ENCODE measurements at places on chromosomes 1 and 21. TPM values are rescaled to one million over a fixed set of nuclear protein-coding genes. Genes with fewer than 3 reads are reported as not detected.

GRCh38 chr1:15680561-15681348 is 3.4 kb upstream of the PLEKHM2 start:
- no peak for DNase-seq

DNA sequence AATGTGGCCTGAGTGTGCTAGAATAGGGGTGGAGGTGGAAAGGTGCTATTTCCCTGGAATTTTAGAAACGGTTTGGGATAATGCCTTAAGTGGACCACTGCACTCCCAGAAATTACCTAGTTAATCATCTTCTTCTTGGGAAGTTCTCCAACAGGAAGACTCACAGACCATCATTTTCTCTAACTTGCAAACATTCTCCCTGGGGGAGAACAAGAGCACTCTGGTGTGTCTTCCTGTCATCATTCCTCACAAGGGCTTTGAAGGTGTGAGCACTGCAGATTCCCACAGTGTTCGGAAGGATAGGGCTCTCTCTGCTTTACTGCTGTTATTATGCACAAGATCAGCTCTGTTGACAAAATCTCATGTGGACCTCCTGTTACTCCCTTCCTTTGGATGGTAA is 54.9 kb upstream of the TSPAN2 start:
- no peak for DNase-seq

DNA sequence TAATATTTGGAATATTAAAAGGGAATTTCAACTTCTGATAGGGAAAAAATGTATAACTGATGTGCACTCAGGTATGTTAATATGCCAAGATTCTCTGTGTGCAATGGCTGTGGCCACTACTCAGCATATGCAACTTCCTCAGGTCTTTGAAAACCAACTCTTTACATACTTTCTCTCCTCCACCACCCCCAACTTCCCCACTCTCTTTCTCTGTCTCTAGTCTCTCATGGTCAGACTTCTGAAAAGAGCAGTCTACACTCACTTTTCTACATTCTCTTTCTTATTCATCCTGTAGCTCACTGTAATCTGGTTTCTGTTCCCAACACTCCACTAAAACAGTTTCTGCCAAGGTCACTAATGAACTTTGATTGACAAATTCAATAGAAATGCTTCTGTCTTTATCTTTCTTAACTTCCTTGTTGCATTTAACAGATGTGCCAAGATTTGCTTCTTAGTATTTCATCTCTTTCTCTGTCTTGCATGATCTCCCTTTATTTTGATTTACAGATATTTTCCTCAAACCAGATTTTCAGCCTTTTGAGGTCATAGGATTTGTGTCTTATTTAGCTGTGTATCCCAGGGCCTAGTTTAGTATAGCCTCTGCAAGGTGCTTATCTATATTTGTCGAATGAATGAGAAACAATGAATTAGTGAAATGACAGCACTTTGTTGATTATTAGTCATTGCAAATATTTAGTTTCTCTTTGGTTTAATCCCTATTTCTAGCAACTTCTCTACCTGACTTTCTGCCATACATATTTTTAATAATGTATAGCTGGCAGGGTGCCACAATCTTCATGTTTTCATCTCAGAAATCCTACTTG is 168.9 kb downstream of the LMO4 start:
- DNase-seq, result no peak

TDRD5 gene
- not detected for total RNA-seq

LCE1A gene
- total RNA-seq, result not detected

ITPKB gene
- total RNA-seq, result 21.1 TPM

TP73 gene
- 0.26 TPM for total RNA-seq

RCSD1 gene
- total RNA-seq, result 4.7 TPM

BCL2L15 gene
- total RNA-seq, result 13.5 TPM

PRR9 gene
- total RNA-seq, result not detected

DNA sequence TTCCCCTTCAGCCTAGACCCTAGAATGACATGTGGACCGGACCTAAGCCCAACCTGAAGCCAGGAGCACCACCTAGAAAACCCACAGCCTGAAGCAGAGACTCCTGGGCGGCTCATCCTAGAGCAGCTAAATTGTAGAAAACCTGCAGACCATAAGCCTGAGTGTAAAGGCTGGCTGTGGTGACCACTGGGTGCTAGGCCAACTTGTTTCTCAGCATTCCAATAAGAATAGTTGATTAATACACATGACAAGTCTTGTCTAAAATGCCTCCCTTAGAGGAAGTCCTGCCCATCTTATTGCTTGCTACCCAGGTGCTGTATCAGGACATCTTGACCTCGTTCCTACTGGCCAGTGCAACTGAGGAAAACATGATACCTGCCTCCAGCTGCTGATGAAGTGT is 23.3 kb upstream of the CASQ2 start:
- no peak for DNase-seq

GRCh38 chr1:61053226-61053711 is 29.1 kb upstream of the NFIA start:
- DNase-seq, result no peak

- no peak for DNase-seq
Observed at GRCh38 chr1:112320058-112320457, 76.0 kb upstream of the CTTNBP2NL start.

DNA sequence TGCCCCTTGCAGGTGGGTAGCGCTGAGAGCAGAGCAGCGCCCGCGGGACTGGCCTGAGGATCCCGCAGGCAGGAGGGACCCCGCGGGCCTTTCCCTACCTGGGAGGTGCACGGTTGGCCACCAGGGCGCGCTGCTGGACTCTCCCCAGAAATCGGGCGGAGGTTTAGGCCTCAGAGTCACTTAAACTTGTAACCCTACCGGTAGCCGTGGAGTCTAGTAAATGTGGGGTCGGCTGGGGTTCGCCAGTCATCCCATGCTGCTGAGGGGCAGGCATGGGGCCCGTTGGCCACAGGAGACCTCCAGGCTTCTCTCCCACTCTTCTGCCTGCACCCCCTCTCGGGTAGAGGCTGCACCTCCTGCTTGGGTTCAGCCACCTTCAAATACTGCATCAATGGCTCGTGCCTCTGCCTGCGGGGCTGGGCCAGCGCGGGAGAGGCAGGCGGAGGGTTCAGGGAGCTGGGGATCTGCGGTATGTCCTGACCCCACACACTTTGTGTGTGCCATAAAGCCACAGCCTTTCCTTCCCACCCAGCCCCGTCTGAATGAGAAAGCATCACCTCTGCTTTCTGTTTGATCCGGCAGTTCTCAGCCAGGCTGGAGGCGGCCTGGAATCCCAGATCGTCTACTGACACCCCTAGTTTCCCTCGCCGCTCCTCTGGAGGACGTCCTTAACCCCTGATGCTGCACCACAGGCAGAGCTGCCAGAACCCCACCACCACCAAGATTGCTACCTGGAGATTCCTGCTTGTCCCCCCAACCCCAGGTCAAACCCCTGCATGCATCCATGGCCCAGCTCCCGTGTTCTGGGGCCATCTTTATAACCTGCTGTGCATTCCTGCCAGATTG is 12.3 kb upstream of the GSTM4 start:
- peak; percentile 81 for DNase-seq

DNA sequence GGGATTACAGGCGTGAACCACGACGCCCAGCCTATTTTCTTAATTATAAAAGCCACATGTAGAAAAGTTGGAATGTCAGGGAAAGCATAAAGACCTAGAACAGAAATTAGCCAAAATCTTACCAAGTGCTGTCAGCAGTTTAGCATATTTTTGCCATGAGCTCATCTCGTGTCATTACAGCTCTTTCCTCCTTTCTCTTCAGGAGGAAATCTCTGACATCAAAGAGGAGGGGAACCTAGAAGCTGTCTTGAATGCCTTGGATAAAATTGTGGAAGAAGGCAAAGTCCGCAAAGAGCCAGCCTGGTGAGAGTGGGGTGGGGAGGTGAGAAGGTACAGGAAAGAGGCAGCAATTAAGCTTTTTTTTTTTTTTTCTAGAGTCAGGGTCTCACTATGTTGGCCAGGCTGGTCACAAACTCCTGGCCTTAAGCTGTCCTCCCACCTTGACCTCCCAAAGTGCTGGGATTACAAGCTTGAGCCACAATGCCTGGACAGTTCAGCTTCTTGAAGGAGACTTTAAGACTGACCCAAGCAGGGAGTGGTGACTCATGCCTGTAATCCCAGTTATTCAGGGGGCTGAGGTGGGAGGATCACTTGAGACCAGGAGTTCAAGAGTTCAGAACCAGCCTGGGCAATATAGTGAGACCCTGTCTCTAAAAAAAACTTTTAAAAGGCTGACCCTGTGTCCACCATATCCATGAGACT is 8.4 kb upstream of the BGLAP start:
- no peak for DNase-seq

DNA sequence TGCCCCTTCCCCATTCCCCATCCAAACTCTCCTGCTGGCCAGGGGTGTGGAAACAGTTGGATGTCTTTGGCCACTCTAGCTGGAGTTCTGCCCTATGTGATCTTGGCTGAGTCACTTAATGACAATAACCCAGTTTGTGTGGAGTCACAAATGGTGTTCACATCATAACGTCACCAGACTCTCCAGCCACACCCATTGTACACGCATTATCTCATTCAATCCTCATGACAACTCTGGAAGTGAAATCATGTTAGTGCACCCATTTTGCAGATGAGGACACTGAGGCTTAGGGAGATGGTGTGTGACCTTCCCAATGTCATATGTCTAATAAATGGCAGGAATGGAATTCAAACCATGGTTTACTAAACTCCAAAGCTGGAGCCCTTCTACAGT is 1.2 kb upstream of the CDA start:
- no peak for DNase-seq

ZNF496 gene
- 30.0 TPM for total RNA-seq

GRCh38 chr1:15256584-15256983 is 9.6 kb downstream of the FHAD1 start:
- no peak for DNase-seq

DNA sequence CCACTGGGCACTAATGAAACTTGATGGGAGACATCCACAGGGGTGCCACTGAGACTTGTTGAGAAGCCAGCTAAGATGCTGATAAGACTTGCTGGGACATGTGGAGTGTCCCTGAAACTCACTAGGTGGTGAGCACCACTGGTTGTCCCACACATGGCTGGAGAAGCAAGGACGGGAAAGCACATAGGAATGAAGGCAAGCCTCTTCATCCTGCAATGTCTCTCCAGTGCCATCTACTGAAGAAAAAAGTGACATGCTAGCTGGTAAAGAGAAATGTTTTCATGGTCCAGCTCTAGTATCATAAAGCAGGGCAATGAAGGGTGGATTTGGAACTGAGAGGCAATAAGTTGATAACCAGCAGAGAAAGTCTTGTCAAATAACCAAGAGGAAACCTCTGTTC is 283.0 kb downstream of the PAPPA2 start:
- no peak for DNase-seq

- DNase-seq, result no peak
Observed at GRCh38 chr21:29306920-29307319, 8.2 kb downstream of the BACH1 start.

RGS8 gene
- not detected for total RNA-seq
